ENCODE measurements at places on chromosomes 1 and 21. TPM values are rescaled to one million over a fixed set of nuclear protein-coding genes. Genes with fewer than 3 reads are reported as not detected.

- DNase-seq, result no peak
These were observed 54.6 kb downstream of the FASLG start for GRCh38 chr1:172713466-172713865.

GRCh38 chr1:212284332-212284743 is 872 bp upstream of the PPP2R5A start:
- no peak for DNase-seq

- DNase-seq, result no peak
These were observed 11.2 kb downstream of the SIM2 start for GRCh38 chr21:36709868-36710728.

GRCh38 chr1:87318806-87319205 is 9.9 kb upstream of the LMO4 start:
- DNase-seq, result no peak

The PALMD gene
- 0.41 TPM for total RNA-seq

DNA sequence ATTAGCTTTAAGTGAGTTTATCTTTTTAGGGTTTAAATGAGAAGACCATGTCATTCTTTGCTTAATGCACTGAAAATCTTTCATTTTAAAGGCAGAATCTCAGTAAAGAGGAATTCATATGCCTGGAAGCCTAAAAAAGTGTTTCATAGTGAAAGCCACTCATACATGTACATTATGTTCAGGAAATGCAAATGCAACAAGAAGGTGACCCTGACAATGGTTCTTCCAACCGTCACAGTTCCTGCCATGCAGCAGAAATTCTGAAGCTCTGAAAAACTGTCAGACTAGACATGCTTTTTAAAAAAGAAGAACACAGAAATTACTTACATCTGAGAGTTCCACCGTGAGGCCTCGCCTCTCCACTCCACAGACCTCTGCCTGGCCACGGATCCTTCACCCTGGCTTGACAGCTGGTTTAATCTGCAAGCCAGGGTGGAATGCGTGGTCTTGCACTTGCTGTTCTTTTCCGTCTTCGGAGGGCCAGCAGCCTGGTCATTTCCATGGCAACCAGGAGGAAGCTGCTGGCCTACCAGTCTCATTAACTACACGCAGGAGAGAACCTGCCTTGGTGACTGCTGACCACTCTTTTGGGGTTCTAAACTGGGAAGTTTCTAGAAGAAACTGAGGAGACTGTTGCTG is 41.8 kb upstream of the PAXBP1 start:
- no peak for DNase-seq

The USH2A gene
- total RNA-seq, result 0.02 TPM

- DNase-seq, result peak; percentile 26
These were observed 52.2 kb downstream of the SMYD2 start for GRCh38 chr1:214332946-214333798.

The TTC34 gene
- total RNA-seq, result 0.31 TPM

DNA sequence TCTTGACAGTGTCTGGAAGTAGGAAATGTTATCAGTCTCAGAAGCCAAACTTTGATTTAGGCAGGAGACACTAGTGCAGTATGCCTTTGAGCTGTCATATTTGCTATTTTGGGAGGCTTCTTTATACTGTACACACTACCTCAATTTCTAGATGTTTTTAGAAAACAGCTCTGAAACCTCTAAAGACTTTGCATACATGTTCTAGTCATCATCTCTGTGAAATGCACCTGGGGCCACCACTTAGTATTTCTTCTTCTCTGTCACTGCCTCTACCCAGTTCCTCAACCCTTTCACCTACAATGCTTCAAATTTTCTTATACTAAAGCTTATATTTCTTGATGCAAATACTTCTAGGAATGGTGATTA is 29.1 kb upstream of the PLA2G4A start:
- DNase-seq, result no peak

The FAM72C gene
- 0.61 TPM for total RNA-seq

The FOXD2 gene
- 0.07 TPM for total RNA-seq

GRCh38 chr1:58047265-58047858 is 499.2 kb downstream of the OMA1 start:
- no peak for DNase-seq

DNA sequence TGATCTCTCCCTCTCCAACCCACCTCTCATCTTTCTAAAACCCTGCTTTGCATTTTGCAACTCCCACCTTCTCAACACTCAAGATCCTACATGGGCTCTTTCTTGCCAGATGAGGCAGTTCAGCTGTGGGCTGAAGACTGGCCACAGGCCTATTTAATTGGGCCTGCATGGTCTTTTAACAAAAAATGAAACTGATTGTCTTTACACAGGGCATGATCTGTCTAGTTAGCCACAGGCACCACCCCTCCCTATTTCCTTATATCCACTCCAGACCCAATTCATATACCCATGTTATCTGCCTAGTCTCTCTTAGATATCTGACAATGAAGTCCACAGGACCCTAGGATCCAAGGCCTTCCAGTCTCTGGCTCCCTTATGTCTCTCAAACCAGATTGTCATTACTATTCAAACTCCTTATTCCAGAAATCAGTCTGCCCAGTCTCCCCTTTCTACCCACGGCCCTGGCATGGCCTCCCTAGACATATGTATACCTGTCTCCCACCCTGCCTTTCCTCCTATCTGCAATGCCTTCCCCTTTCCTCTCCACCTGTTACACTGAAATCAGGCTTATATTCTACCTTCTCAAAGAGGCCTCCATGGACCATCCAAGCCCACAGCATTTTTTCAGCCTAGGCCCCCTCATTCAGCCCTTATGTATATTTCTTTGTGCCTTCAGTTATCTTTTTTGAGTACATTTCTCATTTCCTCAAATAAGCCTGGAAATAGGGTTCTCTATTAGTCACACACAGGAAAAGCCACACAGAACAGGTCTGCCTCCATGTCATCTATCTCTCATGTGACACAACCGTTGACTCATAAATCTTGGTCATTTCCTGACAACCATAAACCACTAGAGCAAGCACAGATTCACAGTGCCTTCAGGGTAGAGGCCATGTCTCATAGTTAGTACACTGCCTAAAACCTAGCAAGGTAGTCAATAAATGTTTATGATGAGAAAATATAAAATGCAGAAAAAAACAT is 39.0 kb downstream of the LPAR3 start:
- peak; percentile 77 for DNase-seq

The HSD3B2 gene
- total RNA-seq, result not detected

The TFF3 gene
- total RNA-seq, result 0.84 TPM

DNA sequence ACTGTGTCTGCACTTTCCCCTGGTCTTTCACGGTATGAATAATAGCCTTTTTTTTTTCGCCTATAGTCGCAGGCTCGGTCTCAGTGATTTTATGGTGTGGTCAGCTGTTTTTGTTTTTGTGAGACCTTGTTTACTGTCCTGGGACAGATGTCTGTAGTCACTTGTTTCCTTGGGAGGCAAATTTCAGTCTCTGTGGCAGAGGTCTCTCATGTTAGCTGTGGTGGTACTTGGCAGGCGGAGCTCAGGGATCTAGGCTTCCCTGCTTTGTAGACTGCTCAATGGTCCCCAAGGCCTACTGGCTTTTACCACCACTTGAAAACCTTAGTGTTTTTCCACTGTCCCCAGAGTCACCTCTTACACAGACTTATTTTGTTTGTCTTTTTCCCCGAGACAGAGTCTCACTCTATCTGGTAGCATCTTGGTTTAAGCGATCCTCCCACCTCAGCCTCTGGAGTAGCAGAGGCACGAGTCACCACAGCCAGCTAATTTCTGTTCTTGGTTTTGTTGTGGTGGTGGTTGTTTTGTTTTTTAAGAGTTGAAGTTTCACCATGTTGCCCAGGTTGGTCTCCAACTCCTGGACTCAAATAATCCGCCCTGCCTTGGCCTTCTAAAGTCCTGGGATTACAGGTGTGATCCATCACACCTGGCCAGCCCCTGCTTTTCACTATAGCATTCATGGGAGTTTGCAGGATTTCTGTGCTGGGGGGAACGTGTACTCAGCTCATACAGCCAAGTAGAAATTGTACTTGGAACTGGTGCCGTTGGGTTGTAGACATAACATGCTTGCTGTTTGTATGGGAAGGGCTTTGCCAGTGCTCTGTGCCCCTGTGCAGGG is 10.3 kb downstream of the RNU1-2 start:
- no peak for DNase-seq

DNA sequence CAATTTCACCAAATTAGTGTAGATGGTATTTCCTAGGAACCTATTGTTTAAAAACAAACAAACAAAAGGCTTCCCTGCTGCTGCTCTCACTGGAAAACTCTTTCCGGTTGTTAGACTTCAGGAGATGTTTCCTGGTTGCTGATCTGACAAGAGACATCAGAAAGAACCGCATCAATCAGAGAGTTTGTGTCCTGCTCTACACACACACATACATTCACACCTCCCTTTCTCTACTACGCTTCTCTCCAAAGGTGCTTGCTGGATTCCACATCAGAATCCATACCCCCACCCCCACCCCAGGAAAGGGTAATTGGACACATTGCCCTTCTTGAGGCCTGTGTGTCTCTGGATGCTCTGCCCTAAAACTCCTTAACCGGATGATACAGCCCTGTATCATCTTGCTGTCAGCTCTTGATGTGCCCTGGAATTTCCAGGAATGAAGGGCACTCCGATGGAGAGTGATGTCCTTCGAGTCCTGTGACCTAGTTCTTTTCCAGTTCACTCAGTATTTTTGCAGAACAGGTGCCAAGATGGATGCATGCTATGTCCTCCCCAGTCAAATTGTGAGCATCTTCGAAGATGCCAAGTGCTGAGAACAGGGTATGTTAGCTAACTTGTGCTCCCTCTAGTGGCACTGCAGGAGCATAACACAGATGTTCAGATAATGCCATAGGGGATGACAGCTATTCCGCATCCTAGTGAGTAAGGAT is 113.7 kb upstream of the SLC35F3 start:
- DNase-seq, result peak; percentile 46

The ADCY10 gene
- total RNA-seq, result 0.07 TPM

DNA sequence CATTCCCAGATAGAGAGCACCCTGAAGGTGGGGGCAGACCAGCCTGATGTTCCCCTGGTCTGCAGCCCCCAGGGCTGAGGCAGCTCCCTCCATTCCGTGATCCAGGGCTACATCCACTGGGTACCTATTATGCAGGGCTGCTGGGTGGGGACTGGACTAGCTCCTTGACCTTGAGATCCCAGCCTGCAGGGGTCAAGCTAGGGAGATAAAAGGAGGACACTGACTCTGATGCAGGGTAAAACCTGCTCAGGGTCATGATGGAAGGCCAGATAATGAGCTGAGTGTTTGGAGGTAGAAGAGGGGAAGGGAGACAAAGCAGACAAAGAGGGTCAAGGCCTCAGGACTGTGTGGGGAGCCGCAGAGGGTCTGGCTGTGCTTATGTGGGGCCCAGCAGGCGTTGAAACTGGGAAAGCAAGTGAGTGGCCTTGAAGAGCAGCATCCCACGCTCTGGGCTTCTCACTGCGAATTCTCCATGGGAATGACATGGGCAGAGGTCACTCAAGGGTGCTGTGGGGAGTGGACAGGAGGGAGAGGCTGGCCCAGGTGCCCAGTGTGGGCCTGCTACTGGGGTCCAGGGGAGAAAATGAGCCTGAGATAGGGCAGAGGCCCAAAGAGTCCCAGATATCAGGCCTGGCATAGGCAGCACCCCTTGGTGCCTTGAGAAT is 9.7 kb downstream of the FOXO6 start:
- no peak for DNase-seq

The SLC45A3 gene
- 7.1 TPM for total RNA-seq

GRCh38 chr1:203512517-203512847 is 18.5 kb downstream of the OPTC start:
- no peak for DNase-seq

DNA sequence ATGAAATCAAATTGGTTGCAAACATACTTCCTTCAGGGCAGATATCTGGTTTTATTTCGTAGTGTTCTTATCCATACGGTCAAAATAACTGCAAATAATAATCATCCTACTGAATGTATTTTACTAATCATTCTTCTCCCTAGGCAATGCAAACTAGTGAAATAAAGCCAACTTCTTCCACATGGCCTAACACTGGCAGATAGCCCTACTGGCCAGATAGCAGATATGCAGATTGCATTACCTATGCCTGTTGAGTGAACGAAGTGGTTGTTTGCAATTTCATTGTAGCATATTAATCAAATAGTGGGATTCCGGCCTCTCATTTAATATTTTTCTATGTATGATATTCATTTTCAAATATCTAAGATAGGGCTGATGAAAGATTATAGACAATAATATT is 116.2 kb downstream of the CENPF start:
- peak; percentile 13 for DNase-seq
